ENCODE measurements at places on chromosomes 16 and 17.

GRCh38 chr17:49543860-49544259 lies 31.8 kb upstream of the NXPH3 start:
- DNase-seq = no peak

DNA sequence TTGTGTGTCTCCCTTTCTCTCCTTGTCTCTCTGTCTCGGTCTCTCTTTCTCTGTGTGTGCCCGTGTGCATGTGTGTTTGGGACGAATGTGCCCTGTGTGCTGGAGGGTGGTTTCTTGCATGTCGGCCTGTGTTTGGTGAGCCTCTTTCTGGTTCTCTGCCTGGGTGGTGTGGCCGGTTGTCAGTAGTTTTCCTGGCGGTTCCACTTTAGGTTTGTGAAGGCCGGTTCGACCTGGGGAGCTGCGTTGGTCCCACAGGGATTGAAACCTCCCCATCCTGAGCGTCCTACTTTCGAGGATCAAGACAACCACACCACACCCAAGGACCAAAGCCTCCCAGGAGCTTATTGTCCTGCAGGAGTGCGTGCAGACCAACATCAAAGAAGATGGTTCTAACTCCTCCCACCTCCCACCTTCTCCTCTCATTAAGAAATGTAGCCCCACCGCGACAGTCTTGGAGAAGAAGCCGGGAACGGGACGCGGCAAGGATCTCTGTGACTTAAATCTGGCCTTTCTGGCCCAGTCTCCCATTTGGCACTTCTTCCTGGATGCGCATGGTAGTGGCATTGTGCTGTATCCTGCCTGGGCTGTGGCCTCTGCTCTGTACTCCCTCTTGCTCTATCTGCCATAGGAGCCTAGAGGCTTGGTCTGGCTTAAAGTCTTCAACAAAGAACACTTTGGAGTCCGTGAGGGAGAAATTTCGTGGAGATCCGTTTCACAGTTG lies 1685.0 kb downstream of the TP53TG3F start:
- DNase-seq = no peak

DNA sequence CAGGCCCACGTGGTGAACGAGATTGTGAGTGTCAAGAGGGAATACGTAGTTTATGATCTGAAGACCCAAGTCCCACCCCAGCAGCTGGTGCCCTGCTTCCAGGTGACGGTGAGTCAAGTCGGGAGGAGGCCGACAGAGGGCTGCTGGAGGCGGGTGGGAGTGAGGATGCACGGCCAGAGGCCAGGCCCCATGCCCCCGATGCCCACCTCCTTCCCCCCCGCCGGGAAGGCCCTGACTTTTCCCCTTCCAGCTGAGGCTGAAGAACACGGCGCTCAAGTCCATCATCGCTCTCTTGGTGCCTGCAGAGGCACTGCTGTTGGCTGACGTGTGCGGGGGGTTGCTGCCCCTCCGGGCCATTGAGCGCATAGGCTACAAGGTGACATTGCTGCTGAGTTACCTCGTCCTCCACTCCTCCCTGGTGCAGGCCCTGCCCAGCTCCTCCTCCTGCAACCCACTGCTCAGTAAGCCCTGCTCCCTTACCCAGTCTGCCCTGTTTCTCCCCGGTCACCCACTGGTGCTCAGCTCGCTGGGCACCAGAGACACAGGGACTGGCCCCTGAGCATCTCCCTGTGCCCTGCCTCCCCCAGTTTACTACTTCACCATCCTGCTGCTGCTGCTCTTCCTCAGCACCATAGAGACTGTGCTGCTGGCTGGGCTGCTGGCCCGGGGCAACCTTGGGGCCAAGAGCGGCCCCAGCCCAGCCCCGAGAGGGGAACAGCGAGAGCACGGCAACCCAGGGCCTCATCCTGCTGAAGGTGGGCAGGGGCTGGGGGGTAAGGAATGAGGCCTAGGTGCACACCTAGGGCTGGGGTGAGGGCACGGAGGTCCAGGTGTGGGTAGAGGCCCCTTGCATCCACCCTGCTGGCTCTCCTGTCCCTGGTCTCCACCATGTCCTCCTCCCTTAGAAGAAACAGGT lies 2.6 kb downstream of the ZACN start:
- no peak for DNase-seq

DNA sequence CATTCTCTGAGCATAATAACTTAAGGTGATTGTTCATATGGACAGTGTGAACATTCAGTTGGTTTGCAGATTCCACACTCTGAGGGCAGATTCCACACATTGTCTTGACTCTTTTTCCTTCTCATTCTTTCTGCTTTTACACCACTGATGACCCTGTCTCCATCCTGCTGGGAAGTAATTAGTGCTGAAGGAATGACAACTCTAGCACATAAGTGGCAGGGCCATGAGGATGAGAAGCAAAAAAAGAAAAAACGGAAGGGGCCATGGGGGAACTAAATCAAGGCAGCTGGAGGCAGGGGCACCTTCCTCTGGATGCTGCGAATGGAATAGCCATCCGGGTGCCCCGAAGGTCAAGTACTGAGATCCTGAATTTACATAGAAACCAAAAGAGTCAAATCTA lies 944.0 kb downstream of the KCNJ2 start:
- DNase-seq = no peak

- no peak for DNase-seq
These were observed at the start of gene EFCAB5 for GRCh38 chr17:29941334-29941733. Gene EFCAB5, plus strand, starts transcription at chr17:29941634. Its CDS starts 163 bp downstream, at chr17:29941797.

- no peak for DNase-seq
These were observed 14.2 kb downstream of the YWHAE start for GRCh38 chr17:1385861-1386260.

DNA sequence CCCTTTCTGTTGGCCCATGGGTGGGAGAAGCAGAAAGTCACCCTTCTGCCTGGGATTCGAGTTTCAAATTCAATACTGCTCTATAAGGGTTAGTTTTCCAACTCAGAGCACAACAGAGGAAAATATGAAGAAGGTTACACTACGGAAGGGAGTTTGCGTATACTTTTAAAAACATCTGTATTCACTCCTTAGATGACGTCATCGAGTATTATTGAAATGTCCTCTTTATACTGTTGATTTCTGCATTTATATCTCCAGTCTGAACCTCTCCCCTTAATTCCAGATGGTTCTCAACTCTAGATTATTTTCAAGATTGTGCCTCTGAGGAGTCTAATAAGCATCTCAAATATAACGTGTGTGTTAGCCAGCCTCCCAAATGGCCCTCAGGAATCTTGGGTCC lies 249.1 kb downstream of the MAP2K4 start:
- DNase-seq = no peak

DNA sequence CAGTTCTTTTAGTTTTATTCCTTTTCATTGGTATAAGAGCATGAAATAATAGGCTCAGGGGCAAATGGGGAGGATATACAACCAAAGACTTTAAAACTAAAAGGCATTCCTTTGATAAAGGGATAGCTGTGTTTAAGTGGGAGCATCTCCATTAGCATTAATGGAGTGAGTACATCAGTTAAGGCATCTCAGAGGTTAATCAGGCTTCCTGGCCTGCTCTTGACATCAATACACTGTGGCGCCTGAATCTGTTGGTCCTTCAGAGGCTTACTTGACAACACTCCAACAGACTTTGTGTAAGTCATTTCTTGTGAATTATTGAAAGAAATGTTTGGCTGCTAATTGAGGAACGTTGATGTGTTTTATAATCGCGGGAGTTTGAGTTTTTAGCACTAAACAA lies 230.7 kb downstream of the BCAS3 start:
- DNase-seq = no peak

GRCh38 chr17:12992676-12993075 lies 25.2 kb downstream of the ELAC2 start:
- no peak for DNase-seq

GRCh38 chr16:54632322-54633220 lies 298.1 kb upstream of the IRX5 start:
- DNase-seq = no peak

GRCh38 chr16:51445250-51445649 lies 294.2 kb upstream of the SALL1 start:
- no peak for DNase-seq

DNA sequence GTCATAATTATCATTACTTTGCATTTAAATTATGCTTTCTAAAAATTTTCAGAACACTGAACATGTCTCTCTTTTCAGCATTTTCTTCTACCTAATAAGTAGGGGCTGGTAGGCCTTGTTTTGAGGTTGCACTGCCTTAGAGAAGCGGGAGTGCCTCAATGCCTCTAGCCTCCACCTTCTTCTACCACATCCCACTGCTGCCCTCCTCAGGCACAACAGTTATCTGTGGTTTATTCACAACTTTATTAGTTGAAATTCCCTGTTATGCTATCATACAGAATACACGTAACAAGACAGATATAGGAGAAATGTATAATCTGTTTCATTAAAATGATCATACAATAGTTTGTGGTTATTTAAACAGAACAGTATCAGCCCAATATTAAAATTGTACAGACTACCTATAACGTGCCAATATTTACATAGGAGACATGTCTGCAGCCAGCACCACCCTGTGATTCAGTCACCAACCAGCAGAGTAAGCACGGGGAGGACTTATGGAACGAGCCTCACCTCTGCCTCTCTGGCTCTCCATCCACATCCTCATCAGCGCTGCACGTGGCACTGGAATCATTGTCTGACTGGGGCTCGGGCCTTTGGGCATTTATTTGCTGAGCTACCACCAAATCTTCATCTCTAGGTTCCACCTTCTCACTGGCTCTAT lies 101.2 kb downstream of the TTC19 start:
- DNase-seq = no peak

- no peak for DNase-seq
These were observed 2.0 kb upstream of the CD300H start for GRCh38 chr17:74569020-74570003.

DNA sequence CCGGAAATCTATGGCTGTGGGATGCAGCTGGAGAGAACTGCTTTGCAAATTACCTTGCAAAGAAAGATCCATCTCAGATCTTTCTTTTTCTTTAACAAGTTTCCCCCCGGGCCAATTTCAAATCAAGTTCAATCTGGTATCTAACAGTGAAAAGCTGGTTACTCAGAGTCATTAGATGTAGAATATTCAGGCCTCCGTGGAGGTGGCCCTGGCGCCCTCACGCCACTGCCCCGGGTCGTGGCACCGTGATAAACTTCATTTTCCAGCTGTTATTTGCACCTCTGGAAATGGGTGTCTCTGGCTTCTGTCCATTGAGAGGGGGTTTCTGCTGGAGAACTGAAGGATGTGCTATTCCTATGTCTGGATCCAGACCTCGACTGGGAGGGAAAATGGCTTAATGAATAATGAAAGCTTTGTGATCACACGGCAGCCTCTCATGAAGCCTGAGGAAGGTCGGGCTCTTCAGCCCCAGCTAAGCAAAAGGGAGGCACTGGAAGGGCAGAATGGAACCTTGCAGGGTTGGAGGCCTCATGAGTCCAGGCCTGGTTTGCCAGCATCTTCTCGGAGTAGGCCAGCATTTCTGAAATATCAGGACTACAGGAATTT lies 30.5 kb downstream of the CACNG4 start:
- DNase-seq = no peak

DNA sequence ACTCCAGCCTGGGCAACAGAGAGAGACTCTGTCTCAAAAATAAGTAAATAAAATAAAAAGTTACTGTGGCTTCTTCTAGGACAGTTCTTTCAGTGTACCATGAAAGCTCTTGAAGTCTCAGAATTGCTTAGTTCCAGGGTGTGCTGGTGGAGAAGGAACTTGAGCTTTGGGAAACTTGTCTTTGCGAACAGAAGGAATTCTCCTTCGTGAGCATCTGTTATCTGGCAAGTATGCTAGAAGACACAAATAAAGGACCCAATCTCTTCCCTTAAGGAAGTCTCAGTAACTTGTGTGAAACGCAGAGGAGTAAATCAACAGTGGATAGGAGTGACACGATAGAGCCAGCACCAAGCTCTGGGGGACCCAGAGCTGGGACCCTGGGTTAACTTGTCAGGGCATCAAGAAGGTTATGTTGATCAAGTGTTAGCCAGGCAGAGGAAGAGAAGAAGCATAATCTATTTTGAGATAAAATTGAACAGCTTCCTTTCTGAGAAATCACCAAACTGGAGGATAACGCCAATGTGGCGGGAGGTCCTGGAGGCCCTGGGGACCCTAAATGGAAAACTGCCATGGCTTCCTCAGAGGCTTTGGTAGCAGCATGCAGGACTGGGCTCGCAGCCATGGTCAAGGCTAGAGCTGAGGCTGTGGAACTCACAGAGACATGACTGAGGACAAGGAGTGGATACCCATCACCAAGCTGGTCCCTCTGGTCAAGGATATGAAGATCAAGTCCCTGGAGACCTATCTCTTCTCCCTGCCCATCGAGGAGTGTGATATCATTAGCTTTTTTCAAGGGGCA lies 72.1 kb upstream of the HAS3 start:
- DNase-seq = no peak

DNA sequence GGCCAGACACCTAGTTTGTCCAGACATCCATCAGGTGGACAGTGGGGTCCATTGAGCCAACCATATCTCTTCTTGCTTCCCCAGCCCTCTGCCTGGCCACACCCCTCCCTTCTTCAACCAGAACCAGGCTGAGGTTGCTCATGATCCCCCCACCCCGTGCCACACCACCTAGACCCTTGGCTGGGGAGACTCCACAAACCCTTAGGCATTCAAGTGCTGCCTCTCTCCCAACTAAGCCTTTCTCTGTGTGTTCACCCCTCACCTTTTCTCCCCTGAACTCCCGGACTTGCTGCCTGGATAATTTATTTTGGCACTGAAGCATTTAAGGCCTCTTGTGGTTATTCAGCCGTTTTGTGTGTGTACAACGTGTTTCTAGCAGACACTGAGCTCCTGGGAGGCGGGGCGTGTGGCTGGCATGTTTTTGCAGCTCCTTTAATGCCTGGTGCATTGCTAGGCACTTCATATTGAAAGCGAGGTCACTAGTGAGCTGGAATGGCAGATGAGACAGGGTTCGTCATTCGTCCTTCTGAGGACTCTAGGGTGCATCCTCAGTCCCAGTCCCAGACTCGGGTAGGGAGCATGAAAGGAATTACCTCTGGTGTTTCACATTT lies 28.7 kb downstream of the CACNA1G start:
- no peak for DNase-seq

DNA sequence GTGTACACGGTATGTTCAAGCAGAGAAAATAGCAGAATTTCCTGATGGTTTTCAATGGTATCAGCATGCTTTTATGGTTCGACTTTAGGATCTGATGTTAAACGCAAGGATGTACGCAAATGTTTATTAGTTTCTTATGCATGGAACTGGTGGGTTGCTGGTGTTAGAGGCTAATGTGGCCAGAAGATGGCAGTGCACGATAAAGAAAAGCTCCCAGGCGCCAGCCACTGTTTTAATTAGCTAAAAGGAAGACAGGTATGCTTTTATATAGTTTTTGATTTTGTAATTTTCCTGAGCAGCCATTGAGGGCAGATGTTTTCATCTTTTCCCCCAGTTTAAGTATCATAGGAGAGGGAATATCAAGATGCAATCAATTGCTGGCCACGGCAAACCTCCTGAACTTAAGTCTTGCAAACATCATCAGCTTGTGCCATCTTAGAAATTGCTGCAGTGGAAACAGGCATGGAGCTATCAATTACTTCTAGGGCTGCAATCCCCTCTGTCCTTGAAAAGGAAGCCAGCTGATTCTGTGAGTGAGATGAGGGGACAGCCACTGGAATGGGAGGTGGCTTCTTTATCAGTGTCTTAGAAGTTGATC lies 648.5 kb upstream of the RBFOX1 start:
- no peak for DNase-seq

DNA sequence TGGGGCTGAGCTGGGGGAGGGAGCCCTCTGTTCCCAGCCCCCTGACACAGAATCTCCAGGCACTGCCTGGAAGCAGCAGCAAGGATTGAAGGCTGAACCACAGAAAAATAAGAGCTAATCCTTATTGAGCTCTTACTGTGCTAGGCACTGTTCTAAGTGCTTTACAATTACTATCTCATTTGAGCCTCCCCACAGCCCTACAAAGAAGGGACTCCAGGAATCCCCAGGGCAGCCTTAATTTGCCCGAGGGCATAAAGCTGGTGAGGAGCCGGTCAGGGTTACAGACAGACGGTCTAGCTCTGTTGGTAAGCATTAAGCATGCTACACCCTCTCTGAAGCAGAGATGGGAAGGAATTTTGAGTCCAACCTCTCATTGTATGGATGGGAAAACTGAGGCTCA lies 7.0 kb downstream of the SAMD14 start:
- DNase-seq = no peak
